Islet precursor cell (in vitro differentiated cells): ENCODE measurements at places on chromosomes 3 and 15.

DNA sequence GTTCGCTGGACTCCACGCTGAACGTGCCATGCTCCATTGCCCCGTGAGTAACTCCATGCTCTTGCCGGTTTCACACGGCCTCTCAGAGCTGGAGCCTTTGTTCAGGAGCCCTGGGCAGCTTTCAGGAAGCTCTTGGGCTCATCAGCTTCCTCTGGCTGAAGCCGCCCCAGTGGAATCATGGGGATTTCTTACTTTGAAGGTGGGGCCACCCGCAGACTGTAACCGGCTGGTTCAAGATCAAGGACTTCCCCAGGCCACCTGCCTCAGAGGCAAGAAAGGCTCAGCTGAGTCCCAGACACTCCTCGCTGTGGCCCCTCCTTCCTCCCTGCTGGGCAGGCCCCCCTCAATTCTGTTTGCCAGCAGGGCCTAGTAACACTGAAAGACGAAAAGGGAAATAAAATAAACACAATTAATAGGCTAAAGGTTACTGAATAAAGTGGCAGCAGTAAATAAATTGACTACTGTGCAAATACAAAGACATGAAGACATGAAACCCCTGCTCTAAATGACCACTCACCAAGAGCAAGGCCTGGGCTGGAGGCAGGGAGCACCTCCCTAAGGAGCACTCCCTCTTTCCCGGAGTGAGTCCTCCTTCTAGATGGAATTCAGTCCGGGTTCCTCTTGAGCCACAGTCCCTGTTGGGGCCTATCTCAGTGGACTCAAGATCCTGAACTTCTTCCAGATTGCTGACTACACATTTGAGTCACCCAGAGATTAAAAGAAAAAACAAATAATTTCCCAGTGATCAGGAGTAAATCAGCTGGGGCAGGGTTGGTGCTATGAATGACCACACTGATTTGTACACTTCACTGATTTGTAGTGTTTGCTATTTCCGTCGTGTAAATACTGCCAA lies 51.0 kb downstream of the ZDHHC19 start:
- no peak for DNase-seq

GRCh38 chr3:124669470-124669869 lies 60.8 kb upstream of the UMPS start:
- no peak for DNase-seq

DNA sequence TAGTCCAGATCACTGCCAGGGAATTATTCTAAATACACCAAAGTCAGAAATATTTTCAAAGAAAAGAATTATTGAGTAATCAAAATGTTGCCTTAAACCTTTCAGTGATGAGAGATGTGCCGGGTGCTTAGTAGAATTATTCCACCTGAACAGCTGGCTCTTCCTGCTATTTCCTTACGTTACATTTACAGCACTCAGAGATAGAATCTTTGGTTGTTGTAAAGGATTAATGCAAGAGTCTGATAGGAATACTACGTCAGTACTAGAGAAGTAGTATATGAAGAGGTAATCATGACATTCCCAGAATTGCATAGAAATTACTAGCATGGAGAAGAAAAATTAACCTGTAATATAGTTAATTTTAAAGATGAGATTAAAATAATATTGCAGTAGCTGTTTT lies 50.9 kb upstream of the ZDHHC23 start:
- DNase-seq = no peak

- DNase-seq = no peak
Measured at GRCh38 chr3:10119376-10119775, 3.9 kb downstream of the BRK1 start.

- DNase-seq = no peak
Measured at GRCh38 chr3:9013782-9014563, 50.7 kb upstream of the RAD18 start.

- DNase-seq = no peak
Measured at GRCh38 chr3:160287666-160288065, 62.4 kb downstream of the C3orf80 start.

- DNase-seq = peak; percentile 74
Measured at GRCh38 chr3:111714305-111714704, 119.2 kb upstream of the ZBED2 start.

DNA sequence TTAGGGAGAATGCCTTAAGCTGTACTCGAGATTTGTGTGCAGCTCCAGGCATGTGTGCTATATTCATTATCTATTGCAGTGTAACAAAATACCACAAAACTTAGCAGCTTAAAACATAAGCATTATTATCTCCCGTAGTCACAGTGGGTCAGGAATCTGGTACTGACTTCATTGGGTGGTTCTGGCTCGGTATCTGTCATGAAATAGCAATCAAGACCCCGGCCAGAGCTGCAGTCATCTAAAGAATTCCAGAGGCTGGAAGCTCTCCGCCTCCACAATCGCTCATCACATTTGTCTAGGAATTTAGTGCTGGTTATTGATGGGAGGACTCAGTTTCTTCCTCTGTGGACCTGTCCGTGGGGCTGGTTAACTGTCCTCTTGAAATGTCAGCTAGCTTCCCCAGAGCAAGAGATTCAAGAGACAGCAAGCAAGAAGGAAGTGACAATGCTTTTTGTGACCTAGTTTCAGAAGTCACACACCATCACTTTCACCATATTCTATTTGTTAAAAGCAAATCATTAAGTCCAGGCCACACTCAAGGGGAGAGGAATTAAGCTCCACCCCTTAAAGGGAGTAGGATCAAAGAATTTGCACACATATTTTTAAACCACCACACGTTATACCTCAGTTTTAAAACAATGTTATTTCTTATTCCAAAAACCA lies 76.1 kb downstream of the TOP2B start:
- DNase-seq = peak; percentile 63

- no peak for DNase-seq
Measured at GRCh38 chr15:58243070-58243469, 104.9 kb downstream of the AQP9 start.

DNA sequence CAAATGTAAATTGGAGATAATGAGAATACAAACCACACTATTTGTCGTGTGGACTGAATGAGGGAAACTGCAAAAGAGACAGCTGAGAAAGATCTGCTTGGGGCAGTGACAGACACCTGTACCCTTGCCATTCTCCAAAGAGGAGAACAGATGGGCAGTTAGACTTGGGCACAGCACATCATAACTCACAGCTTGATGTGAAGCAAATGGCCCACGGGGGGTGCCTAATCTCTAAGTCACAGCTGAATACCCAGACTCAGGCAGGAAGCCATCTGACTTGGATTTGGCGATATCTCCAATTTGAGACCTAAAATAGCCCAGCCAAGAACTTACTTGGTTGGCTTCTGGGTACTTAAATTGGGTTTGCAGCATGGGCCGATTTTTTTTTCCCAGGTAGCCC lies 10.0 kb upstream of the SLC6A11 start:
- DNase-seq = no peak

- no peak for DNase-seq
Measured at GRCh38 chr15:64443016-64443415, 17.4 kb upstream of the ZNF609 start.

GRCh38 chr15:96381463-96381862 lies 51.0 kb downstream of the NR2F2 start:
- no peak for DNase-seq

DNA sequence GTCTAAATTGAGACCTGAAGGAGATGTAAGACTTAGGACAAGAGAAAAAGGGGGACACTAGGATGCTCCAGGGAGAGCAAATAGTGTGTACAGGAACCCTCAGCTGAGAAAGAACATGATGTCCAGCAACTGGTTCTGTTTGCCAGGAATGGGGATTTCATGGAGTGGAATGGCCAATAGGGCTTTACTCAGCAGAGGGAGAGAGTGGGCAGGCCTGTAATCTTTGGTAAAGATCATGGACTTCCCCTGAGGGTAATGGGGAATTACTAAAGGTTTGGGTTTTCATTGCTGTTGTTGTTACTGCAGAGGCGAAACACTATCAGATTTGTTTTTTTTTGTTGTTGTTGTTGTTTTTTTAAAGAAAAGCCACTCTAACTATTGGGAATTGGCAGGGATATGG lies 99.0 kb downstream of the SCN11A start:
- no peak for DNase-seq

GRCh38 chr3:126753191-126754160 lies 49.4 kb downstream of the CHCHD6 start:
- DNase-seq = peak; percentile 92

DNA sequence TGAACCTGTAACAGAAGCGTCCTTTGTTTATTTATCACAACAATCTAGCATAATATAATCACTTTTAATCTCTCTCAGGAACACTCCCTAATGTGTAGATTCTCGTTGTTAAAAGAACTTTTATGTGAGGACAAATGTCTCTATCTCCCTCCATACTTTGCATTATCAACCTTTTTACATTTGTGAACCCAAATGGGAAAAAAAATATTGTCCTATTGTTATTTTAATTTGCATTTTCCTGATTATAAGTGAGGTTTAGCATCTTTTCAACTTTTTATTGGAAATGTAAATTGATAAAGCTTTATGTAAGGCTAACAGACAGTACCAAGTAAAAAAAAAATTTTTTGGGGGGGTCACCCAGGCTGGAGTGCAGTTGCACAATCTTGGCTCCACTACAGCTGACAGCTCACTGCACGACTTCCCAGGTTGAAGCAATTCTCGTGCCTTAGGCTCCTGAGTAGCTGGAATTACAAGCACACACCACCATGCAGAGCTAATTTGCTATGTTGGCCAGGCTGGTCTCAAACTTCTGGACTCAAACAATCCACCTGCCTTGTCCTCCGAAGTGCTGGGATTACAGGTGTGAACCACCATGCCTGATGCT lies 33.0 kb upstream of the DENND4A start:
- DNase-seq = no peak

DNA sequence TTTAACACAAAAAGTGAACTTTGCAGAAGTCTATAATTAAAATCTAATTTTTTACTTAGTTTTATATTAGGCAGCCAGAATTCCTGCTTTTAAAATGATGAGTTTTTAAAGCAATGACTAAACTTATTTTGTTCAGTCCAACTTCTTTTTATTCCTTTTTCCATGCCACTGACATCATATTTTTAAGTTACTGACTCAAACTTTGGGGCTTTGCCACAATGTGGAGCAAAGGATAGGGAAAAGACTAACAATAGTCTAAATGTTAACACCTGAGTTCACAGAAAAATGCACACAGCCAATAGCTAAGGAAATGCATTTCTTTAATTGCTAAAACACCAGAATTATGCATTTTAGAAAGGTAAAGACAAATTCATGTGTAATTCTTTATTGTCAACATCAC lies 647.6 kb upstream of the DPPA4 start:
- no peak for DNase-seq

- peak; percentile 52 for DNase-seq
Measured at GRCh38 chr3:128275316-128276145, 122.2 kb downstream of the EEFSEC start.

- peak; percentile 82 for DNase-seq
Measured at GRCh38 chr15:61835496-61836106, 224.6 kb downstream of the VPS13C start.

DNA sequence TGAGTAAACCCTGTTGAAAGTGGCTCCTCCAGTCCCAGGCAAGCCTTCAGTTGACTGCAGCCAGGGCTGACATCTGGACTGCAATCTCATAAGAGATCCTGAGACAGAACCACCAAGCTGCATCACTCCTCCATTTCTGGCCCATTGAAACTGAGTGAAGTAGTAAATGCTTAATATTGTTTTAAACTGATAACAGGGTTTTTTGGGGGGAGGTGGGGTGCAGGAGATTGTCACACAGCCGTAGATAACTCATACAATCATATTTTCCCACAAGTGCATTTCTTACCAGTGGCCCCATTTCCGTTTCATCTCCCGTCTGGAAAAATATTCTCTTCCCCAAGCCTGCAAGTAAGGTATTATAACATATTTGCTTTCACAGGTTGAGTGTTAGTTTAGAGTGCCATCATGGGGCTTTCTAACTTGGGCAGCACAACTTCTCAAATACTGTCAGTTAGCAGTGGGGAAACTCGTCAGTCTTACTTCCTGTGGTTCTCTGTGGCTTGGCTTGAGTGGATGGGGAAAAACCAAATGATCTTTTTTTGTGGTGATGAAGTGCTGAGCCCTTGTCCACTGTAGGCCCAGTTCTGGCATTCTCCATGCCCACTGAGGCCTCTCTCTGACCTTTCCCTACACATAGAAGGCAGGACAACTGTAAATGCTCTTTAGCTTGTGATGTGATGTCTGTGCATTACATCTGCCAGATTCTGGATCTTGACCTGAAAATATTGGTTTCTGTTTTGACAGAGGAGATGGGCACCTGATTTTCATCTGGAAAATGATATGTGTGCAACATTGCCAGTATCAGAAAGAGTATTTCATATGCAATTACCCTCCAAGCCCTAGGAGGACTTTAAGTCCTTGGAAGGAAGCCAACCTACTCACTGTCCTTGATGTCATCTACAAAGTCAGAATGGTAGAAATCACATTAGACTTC lies 90.1 kb upstream of the BHLHE40 start:
- DNase-seq = no peak

DNA sequence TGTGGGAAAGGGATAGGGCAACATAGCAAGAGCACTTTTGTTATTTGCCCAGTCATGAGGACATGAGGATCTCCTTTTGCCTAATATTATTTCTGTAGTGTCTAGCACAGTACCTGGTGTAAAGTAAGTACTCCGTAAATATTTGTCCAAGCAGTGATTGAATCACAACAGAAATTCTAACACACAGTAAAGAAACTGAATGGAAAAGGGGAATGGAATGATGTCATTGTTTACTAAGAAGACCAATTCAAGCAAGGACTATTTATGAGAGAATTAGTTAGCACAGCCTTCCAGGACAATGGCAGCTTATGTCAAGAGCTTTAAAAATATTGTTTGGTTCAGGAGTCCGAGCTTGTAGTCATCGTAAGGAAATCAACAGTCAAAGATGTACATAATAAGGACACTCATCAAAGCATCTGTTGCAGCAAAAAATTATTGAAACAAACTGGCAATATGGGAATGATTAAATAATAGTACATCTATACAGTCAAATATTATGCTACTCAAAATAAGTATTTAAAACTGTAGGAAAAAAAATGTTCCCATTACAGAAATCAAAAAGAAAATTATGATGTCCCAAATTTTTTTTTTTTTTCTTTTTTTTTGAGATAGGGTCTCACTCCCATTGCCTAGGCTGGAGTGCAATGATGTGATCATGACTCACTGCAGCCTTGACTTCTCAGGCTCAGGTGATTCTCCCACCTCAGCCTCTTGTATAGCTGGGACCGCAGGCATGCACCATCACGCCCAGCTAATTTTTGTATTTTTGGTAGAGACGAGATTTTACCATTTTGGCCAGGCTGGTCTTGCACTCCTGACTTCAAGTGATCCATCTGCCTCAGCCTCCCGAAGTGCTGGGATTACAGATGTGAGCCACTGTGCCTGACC lies 17.9 kb downstream of the CAPN7 start:
- no peak for DNase-seq

DNA sequence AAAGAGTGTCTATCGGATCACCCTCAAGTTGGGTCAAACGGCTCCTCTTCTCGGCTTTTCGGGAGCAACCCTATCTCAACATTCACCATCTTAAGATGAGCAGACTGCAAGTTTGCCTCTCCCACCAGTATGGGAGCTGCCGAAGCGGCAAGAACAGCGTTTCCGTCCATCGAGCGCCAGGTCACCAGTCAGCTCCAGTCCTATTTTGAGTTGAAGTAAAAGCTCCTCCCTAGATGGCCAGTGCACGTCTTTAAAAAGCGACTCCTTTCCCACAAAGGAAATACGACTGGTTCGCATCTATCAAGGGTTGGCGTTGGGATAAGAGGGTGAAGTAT lies 369 bp upstream of the U2SURP start:
- no peak for DNase-seq

- no peak for DNase-seq
Measured at GRCh38 chr3:116994351-116994879, 284.8 kb downstream of the TUSC7 start.

GRCh38 chr3:94607778-94608177 lies 544.9 kb downstream of the NSUN3 start:
- DNase-seq = no peak

GRCh38 chr15:48556159-48556897 lies 89.2 kb downstream of the FBN1 start:
- DNase-seq = no peak
